ENCODE measurements at places on chromosomes 7 and 10.

DNA sequence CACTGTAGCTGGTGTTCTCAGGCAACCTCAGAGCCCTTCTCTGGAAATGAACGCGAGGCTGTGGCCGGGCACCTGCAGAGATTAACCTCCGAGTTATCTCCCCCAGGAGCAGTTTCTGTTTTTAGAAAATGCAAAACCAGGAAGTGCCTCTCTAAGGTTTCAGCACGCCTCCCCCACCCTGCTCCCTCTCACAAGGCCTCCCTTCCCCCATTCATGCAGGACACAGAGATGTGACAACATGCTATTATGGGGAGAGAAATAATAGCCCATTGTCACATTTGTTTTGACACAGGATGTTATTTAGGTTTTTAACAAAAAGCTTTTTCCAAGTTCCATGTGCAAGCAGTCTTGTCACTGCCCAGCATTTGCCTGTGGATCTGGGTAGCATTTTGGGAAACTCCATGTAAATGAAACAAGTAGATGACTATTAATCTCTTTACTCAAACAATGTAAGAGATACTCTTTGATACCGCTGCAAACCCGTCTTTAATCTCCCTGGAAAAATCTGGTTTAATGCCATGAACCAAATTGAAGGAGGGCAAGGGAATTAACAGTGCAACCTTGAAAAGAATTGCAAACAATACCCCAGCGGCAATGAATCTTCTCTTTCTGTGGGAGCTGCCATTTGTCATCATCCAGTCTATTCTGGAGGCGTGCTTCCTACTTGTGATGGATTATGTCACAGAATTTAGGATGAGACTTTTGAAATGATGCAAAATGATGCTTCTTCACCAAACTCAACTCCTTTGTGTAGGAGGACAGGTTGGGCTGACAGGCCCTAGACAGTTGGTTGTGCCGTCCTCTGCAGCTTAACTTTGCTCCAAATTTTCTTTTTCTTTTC is 86.5 kb upstream of the NMT2 start:
- no peak for DNase-seq

DNA sequence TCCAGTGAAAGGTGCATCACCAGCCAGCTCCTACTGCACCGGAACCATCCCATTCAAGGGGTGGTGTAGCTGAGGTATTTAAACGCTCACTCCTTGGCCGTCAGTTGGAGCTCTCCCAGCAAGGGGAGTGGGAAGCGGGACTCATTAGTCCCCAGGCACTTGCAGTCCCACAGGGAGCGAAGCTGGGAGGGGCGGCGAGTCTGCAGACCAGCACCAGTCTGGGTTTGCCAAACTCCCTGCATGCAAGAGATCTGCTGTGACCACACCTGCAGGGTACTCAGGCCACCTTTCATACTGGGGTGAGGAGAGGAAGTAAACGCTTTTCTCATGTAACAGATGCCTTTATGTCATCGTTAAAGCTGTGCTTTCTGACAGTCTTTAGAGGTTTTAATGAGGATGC is 187.9 kb downstream of the PTPRN2 start:
- DNase-seq, result no peak

GRCh38 chr7:94398841-94399240 is 4.1 kb downstream of the COL1A2 start:
- DNase-seq, result no peak

DNA sequence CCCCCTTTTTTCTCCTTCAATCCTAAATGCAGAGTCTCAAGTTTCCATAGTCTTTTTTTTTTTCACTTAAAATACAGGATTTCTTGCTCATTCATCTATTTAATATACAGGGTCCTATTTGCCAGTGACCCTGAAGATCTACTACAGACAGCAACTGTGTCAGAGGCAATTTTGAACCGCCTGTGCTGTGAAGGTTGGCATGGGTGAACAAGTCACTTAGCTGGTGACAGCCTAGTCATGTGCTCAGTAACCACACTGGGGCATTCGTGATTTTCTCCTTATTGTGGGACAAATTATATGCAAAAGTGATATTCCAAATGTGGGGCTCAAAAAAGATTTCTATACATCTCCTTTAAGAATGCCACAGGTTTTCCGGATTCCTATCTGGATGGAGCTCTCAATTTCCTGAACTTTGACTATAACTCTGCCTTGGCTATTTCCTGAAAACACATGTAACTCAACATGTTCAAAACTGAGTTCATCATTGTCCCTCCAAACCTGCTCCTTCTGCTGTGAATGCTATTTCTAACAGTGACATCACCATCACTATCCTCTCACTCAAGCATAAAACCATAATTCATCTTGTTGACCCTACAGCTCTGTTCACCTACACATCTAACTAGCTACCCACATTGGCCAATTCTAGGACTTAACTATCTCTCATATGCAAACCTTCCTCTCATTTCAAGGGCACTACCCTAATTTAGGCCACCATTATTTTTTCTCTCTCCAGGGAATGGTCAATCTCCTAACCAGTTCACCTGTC is 36.7 kb downstream of the CDK6 start:
- DNase-seq, result no peak

DNA sequence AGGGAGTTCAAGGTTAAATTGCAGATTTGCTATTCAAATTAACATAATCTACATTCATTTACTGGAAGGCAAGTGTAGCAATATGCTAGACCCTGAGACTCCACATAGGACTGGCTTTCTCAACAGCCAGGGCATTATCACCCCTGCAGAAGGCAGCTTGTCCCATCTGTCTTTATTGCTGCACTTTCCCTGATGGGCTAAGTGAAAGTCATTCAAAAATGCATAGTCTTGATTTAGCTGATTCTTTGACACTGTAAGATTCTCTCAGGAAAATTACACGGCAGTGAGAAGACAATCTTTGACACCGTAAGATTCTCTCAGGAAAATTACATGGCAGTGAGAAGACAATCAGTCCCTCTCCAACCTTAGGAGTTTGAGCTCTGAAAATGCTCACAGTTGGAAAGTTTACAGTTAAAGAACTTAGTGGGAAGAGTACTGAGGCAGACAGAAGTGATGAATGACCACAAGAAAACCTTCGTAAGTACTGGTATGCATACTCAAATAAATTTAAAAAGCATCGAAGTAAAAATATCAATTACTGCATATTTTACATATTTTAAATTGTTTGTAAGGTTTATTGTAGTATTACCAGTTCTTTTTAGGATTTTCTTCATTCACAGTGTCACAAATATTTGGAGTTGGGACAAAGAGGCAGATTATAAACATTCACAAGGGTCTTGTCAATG is 88.9 kb downstream of the RAPGEF5 start:
- DNase-seq, result no peak

DNA sequence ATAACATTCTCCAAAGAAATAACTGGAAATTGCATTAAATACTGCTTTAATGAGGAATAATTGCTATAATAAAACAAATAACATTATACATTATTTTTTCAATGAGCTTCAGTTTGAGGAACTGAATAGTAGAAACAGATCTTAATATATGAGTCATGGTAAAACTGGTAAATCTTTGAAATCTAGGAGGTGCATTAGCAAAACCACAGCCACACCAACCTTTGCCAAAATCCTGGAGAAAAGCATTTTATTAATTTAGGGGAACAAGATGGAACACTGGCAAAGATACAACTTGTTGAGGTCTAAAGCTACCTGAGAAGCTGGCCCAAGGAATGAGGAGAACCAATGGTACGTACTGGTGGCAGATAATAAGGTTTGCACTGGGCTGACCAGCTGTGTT is 5.4 kb upstream of the ASL start:
- DNase-seq, result no peak

Data from NCI-H1092 (cell line).